ENCODE measurements at places on chromosomes 1 and 21.

- peak; percentile 40 for DNase-seq
These were observed 19.2 kb downstream of the AGPAT3 start for GRCh38 chr21:43884012-43884860.

GRCh38 chr1:33220676-33221384 is 35.5 kb upstream of the ZNF362 start:
- DNase-seq = no peak

- DNase-seq = peak; percentile 59
These were observed 4.6 kb upstream of the PRKCZ start for GRCh38 chr1:2045468-2046173.

- peak; percentile 79 for DNase-seq
These were observed 32.4 kb downstream of the GNB1 start for GRCh38 chr1:1858382-1859086.

DNA sequence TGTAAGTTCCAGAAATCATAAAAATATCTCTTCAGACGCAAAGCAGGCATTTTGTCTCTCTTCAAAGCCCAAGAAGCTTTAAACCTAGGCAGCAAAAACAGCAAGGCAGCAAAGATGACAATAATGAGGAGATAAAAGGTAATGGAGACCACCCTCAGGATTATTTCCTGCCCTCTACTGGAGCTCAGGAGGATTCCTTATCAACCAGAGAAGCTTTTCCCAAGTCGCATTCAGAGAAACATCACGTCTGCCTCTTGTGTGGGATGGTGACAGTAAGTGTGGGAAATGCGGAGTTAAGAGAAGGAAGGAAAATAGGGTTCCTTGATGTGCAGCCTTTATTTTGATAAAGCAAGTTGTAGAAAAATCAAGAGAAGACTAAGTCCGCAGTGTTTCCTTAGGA is 365.8 kb downstream of the RGS7 start:
- no peak for DNase-seq

- DNase-seq = no peak
These were observed 13.9 kb downstream of the DLGAP3 start for GRCh38 chr1:34915521-34915920.

- DNase-seq = peak; percentile 80
These were observed 72.2 kb downstream of the CD46 start for GRCh38 chr1:207823880-207824566.

GRCh38 chr1:100995198-100995988 is 30.2 kb downstream of the DPH5 start:
- no peak for DNase-seq

DNA sequence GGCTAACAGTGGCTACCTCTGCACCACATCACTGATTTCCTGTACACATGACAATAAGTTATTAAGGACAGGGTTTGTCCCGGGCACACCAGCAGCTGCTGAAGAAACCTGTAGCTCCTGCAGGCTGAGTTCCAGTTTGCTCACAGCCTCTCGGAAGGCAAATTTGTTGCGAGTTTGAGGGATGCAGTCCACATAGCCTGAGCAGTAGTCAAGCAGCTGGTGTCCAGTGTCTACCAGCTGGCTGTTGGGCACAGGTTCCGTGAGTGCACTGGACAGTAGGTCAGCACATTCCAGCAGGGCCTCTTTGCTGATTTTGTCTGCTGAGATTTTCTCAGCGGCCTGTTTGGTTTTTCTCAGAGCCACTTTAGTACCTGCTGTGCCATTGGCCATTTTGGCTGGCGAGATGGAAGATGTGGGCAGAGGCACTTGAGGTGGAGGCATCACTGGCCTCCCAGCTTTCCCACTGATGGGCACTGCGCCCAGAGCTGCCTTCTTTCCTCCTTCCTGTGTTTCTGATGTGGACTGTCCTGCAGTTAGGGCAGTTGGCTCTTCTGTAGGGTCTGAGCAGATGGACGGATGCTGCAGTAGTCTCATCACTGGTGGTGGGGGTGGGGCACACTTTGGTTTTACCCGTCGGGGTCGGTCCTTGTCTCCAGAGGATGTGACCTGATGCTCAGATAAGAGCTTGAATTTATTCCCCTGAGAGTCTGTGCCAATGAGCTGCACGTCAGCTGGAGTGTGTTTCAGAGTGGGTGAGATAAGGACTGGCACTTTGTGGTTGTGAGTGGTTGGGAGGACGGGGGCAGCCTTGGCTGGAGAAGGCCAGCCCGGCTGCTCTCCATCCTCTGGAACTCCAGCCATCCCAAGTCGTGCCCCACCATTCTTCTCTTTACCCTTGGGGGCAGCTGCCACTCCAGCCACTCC is 26.1 kb downstream of the TOR3A start:
- no peak for DNase-seq

GRCh38 chr1:35442734-35443133 is 114.5 kb downstream of the KIAA0319L start:
- DNase-seq = no peak

GRCh38 chr21:41713495-41714281 is 53.2 kb downstream of the RIPK4 start:
- DNase-seq = no peak

Data from femur (tissue), 1 donor.